Astrocyte of the spinal cord (primary cell): ENCODE measurements at places on chromosomes 12 and 14.

DNA sequence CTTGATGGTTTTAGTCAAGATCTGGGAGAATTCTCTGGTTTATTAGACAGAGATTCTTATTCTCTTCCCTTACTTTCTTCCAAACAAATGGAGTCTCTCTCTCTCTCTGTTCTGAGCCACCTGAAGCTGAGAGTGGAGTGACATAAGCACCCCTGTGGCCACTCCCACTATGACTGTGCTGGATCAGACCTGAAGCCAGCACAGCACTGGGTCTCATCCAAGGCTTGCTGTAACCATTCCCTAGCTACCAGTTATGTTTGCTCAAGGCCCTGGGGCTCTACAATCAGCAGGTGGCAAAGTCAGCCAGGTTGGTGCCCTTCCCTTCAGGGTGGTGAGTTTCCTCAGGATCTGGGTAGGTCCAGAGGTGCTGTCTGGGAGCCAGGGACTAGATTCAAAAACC lies 568.5 kb downstream of the AACS start:
- no peak for DNase-seq

DNA sequence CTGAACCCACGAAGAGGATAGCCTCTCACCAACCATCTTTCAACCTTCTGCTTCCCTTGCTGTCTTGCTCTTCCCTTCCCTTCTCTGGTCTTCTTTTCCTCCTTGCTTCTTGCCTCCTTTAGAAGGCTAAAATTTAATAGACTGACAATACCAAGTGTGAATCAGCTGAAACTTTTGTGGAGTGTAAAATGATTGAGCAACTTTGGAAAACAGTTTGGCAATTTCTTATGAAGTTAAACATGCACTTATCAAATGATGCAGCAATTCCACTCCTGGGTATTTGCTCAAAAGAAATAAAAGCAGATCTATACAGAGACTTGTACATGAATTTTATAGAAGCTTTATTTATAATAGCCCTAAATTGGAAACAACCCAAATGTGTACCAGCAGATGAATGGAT lies 3.3 kb upstream of the KRT86 start:
- no peak for DNase-seq

DNA sequence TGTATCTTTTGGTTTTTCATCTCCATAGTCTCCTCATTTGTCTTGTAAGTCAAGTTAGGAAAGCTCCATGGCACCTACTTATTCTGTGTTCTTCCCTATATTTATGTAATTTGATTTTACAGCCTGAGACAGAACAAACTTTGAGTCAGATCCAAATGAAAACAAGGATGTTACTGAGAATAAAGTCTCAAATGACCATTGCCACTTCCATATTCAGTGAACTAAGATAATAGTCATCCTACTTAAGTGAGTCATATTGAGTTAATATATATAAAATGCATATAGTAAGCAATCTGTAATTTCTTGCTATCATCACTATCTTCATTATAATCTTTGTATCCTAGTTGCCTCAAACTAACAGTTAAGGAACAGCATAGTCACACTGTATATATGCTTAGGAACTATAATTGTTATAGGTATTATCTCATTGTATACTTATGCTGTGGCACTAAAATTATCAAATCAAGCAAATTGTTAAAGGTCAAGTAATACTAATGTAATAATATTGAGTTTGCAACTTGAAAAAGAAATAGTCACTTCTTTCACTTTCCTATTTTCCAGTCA lies 30.8 kb downstream of the TMTC3 start:
- DNase-seq, result peak; percentile 37

GRCh38 chr12:110744601-110745264 lies 2.0 kb upstream of the PPP1CC start:
- DNase-seq, result no peak

- peak; percentile 64 for DNase-seq
Observed at GRCh38 chr12:95601091-95601961, 50.0 kb upstream of the USP44 start.

DNA sequence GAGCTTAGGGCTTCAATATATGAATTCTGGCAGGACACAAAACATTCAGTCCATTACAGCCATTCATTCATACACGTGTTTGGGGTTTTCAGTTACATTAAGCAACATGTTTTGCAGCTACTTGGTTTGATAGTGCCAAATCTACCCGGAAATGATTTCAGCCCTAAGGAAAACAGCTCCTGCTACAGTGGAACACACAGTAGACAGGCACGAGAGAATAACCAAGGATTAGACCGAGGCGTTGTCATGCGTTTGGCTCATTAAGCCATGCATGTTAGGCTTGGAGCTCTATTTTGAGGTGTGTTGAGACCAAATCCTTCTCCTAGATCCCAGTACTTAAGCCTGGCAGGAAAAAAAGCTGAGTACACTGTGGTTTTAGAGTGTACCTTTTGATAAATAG lies 177.4 kb downstream of the PRKCH start:
- no peak for DNase-seq

DNA sequence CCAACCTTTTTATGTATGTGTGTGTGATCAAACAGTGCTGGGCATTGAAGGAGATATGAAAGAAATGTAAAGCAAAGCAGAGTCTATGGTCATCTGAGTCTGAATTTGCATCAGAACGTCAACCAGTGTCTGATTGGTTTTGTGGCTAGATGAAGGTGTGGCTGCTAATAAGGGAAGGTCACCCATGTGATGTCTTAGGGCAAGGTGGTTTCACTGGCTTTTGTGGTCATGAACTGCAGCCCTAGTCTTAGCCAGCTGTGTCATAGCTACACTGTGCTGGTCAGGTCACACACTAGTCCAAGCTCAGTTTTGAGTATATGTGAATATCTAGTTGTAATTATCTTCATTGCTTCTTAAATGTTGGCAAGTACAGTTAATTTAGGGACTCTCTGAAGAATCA lies 105.8 kb downstream of the TGFB3 start:
- DNase-seq, result no peak

- peak; percentile 40 for DNase-seq
Observed at GRCh38 chr12:110501399-110501751, 536 bp downstream of the VPS29 start.

- DNase-seq, result no peak
Observed at GRCh38 chr14:51240804-51241380, 845 bp downstream of the TMX1 start.

GRCh38 chr12:114166362-114166761 lies 200.2 kb upstream of the RBM19 start:
- peak; percentile 23 for DNase-seq

DNA sequence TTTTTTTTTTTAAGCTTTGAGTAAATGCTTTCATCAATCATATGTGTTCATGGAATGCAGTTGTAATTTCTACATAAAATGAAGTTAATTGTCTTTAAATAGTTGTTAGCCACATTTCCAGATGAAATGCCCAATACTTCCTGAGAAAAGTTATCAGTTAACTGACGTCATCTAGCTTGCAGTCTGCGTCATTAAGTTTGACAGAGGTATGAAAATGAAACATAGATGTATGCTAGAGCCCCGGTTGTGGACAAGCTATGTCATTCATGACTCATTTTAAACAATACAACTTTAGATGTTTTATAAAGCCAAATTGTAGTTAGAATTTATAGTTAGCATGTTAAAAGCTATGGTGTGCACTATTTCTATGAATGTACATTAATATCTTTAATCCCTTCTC lies 90.7 kb downstream of the PLEKHA5 start:
- peak; percentile 85 for DNase-seq

DNA sequence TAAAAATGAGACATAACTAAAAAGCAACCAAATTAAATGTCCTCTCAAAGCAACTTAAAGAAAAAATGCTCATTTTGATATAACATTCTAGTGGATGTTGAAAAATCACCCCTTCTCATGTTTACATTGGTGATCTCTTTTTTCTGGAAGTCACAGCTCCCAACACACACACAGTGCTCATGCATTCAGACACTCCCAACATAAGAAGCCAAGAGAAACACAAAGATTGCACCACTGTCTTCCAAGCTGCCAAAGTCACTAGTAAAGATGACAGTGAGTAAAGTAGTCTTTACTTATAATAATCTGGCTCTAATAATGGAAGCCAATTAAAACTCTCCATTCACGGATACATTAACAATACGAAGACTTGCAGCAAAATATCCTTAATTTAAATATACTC lies 218.4 kb downstream of the NTF3 start:
- DNase-seq, result no peak

GRCh38 chr12:55516391-55516790 lies 24.2 kb downstream of the OR6C68 start:
- DNase-seq, result no peak

DNA sequence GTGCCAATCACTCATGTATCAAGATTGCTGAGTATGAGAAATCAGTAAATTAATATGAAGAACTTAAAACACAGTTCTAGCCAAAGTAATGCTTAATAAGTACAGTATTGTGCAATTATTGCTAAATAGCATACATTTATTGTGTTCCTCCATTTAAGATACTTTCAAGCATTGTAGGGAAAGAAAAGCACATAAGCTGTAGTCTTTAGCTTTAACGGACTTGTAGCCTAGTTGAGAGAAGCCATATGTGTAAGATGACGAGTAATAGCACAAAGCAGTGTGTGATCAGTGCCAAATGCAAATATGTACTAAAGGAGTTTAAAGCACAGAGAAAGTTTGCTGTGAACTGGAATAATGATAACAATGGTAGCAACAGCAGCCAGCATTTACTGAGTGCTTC lies 38.1 kb downstream of the ETV6 start:
- DNase-seq, result no peak

GRCh38 chr12:22969521-22969920 lies 344.6 kb downstream of the ETNK1 start:
- DNase-seq, result no peak

DNA sequence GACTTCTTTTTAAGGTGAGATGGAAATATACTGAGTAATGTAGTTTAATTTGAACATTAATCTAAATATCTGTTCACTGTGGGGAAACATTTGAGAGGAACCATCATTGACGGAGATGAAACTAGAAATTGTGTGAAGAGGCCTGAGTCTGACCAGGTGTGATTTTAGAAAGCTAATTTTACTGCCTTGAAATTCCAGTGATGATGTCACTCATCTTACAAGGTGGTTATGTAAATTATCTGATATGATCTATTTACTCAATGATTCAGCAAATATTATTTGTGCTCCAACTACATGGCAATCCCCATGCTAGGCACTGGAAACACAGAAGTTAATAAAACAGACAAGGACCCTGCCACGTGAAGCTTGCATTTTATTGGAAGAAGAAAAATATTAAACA lies 435.7 kb upstream of the DCN start:
- DNase-seq, result no peak

- DNase-seq, result no peak
Observed at GRCh38 chr12:75657831-75658230, 146.4 kb upstream of the KRR1 start.

DNA sequence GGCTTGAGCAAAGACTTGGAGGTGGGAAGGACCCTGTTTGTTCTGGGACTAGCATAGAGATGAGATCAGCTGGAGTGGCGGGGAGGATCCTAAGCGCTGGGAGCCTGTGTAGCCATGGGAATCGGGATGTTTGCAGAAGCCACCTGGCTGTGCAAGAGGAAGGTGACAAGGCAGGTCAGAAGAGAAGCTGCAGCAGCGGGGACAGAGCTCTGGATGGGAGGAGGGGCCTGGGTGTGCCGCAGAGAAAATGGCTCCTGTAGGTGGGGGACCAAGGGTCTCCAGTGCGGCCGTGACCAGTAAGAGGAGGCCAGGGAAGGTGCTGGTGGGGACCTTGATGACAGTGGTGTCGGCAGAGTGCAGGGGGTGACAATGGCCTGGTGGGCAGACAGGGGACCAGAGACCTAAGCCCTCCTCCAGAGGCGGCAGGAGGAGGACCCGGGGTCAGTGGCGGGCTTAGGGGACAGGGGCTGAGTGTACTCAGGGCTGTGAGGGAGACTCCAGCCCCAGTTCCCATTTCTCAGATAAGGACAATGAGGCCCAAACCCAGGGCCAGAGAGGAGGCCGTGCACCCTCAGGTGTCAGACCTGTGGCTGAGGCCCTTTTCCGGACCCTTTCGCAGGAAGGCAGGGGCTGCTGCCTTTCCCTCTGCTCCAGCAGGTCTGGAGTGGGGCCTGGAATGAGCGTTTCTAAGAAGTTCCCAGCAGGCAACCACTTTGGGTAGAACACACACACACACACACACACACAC lies 206.6 kb upstream of the RTL1 start:
- DNase-seq, result no peak

DNA sequence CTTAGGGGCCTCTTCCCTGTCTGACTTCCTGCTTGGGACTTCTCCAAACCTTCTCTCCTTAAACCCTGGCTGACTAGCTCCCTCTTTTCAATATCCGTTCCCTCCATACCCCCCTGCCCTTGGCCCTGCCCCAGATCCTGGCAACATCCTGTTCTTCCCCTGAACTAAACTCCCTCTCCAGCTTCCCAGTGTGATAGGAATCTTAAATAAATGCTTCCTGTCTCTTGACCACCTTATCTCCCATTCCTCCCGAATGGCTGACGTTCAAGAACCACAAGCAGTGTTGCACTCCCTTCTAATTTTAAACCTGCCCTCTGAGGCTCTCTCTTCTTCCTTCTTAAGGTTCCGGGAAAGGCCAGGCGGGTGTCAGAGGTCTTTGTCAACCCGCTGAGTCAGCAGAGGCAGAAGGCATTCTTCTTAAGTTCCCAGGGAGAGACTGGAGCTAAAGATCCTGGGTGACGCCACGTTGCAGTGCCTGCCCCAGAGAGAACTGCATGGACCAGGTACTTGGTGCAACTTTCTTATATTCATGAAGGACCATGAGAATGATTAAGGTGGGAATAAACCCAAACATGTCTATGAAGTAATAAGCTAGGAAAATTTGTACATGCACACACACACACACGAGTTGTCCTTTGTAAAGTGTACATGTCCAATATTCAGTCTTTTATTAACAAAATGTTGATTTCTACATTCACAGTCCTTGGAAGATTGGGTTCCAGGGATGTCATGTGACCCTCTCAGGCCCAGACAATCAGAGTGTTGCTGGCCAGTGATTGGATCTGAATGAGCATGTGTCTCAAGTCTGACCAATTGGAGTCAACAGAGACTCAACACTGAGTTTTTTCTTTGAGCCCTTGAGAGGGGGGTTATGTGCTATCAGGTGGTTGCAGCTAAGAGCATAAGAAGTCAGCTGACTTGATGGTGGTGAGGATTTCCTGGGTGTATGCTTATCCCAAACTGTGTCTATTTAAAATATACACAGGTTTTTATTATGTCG lies 420.2 kb upstream of the TBX3 start:
- DNase-seq, result peak; percentile 54

DNA sequence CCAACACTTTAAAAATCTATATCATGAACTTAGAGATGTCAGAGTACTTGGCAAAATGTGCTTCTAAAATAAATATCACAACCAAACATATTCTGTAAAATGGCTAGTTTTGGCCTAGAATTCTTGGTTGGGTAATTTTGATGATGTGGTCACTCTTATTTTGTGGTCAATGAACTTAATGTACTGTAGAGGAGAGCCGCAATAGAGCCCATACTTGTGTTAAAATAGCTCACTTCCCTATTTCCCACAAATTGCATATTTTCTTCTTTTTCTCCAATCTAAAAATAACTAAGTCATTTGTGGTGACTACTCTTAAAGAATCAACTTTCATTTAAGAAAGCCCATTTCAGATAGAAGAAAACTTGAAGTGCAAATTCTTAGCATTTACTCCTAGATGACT lies 619.4 kb downstream of the CCER1 start:
- peak; percentile 67 for DNase-seq
